ENCODE measurements at places on chromosomes 7 and 10.

DNA sequence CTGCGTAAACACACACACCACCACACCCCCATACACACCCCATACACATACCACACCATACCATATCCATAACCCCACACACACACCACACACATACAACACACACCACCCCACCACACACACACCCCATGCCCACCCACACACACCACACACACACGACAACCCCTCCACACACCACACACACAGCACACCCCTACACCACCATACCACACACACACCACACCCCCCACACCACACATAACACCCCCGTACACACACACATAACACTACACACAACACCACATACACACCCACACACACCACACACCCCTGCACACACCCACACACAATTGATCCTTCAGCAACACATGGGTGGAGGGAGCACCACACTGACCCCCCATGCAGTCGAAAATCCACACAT lies 50.3 kb upstream of the BMS1 start:
- no peak for DNase-seq

- DNase-seq, result no peak
Observed at GRCh38 chr7:117074378-117074777, 121.1 kb downstream of the ST7 start.

DNA sequence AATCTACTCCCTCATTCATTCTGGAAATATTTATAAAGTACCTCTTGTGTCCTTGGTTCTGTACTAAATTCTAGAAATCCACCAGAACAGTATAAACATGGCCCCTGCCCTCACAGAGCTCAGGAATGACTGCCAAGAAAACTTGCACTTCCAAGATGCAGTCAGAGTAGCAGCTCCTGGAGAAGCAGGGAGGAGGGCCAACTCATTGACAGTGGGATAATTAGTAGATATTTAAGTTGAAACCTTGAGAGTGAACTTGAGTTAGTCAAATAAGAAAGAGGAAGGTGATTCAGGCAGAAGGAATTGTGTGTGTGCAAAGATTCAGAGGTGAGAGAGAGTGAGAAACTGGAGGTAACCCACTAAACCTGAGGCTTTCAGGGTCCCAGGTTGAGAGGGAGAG lies 182.2 kb upstream of the INHBA start:
- no peak for DNase-seq

DNA sequence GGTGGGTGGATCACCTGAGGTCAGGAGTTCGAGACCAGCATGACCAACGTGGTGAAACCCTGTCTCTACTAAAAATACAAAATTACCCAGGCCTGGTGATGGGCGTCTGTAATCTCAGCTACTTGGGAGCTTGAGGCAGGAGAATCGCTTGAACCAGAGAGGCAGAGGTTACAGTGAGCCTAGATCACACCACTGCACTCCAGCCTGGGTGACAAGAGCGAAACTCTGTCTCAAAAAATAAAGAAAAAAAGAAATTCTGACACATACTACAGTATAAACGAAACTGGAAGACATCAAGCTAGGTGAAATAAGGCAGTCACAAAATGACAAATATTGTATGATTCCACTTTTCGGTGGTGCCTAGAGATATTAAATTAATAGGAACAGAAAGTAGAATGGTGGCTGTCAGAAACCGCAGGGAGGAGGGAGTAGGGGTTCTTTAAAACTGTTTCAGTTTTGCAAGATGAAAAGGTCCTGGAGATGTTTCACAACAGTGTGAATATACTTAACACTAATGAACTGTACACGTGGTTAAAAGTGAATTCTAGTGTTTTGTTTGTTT lies 23.2 kb downstream of the PILRA start:
- DNase-seq, result no peak

DNA sequence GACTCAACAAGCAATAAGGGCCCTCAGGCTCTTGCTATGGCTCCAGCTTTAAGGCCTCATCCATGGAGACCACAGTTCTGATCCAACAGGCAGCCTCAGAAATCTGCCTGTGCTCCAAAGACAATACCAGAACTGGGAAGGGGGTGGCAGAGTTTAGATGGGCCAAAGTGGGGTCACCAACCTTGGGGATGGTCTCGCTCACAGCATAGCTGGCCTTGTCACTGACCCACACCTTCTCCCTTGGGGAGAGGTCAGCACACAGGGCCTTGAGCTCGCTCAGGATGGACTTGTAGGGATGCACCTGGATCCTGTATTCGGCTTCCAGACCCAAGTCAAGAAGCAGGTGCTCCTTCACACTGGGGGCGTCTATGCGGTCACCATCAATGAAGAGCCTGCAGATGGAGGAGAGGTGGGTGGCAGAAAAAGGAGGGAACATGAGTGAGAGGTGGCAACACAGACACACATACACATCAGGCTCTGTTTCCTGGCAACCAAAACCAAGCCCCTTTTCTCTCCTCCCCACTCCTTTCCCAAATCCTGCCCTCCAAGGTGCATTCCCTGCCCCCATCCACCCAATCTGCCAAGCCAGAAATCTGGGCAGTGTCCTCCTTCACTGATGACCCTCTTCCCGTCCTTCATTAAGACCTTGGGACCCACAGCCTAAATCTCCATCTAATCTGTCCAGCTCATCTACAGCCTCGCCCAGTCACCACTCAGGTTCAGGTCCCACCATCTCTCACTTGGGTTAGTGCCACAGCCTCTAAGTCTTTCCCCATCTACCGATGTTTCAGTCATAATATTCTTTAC lies 40.9 kb downstream of the XPNPEP1 start:
- no peak for DNase-seq

DNA sequence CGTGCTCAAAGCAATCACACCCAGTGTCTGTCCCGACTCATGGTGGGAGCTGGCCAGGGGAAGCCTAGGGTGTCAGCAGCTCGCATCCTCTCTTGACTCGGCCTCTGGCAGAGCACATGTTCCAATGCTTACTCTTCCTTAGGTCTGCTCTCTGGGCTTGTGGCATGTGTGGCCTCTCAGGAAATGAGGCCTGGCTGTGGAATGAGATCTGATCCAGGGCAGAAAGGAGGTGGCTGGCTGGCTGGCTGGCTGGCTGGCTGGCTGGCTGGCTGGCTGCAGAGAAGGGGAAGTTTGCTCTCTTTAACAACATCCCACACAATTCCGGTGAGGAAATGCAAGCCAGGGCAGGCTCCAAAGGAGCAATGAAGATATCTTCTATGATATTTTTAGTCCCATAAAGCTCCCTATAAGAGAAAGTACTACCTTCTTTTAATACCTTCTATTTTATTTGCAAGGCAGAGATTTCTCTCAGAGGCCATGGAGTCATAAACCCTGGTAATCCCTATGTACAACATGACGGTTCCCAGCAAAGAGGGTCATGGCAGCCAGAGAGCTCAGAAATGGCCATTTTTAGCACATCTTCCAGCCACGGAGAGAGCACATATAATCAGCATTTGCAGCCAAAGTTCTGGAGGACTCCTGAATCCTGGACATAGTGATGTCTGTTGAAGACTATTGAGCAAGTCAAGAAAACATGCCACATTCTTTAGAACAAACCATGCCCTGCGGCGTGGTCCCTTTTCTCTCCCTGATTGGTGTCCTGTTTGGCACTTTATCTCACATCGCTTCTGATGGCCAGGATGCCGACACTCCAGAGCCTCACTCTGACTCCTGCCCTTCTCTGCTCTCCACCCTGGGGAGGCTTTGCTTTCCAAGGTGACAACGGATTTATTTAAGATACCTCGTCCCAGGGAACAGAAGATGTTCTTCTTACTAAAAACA lies 153.7 kb downstream of the FANK1 start:
- peak; percentile 68 for DNase-seq

All from brain microvascular endothelial cell (primary cell).